Non-pigmented ciliary epithelial cell (primary cell): ENCODE measurements at places on chromosomes 7 and 10.
A peak's percentile ranks its signal among the peaks of the same experiment; 100 is the strongest.

DNA sequence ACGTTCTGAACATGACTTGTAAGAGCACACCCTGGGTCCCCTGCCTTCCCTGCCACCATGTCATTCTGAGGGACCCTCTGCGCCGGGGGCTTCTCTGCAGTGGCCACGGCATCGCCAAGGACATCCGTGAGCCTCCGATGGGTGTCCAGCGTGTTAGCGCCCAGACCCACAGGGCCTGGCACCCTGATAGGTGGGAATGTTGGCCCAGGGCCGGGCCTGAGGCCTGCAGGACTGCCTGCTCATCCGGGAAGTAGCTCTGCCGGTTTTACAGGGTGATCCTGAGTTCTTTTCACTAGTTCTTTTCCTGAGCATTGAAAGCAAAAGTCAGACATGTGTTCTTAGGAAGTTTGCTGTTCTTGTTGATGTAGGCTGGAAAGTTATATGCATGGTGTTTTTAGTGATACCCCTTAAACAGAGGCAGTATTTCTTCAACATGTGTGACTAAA lies 54.5 kb downstream of the WDR37 start:
- no peak for DNase-seq

DNA sequence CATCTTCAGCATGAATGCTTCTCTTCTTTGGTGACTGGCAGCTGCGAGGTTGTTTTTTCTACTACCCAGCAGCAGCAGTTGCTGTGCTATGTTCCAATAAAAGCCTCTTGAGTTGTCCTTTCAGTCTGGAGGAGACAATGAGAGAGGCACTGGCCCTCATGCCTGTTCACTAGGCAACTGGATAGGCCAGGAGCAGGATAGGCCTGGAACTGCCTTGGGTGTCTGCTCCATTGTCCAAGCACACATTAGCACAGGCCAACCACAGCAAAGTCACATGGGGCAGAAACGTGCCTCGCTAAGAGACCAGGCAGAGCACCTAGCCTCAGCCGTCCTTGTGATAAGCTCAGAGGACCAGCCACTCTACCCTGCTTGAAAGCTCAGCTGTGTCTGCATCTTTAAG lies 76.9 kb upstream of the PDCD4 start:
- DNase-seq = no peak

- no peak for DNase-seq
These were observed 410.8 kb upstream of the ETV1 start for GRCh38 chr7:14400271-14400670.

DNA sequence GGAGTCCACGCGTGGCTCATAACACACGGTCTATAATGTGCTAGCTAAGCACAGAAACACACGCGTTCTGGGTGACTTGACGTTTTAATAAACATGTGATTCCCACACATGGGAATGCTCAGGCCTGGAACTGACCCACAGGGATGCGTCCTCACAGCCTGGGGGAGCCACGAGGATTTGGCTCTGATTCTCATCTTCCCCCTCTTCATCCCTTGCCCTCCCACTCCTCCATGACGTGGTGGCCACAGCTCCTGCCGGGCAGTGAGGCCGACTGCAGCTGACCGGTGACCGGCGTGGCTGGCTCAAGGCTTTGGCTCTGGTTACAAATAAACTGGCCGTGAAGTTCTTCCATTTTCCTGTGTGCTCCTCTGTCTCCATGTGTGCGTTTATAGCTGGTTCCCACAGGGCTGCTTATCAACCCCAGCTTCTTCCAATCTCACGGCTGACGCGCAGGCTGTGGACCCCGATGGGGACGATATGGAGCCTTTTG lies 40.9 kb upstream of the KLF6 start:
- no peak for DNase-seq

DNA sequence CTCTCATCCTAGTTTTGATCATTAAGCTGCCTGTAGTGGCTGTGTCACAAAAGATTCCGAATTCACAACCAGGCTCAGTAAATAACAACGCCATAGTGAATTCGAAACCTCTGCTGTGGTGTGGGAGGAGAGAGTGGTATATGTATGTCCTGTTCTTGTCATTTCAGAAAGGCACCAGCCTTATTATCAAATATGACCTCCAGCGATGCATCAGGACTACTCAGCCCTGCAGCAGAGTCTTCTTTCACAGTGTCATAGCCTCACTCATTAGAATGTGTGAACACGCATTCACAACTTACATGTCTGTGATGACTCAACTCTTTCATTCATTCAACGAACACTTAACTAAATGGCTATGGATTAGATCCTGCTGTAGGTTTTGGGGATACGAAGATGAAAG lies 15.3 kb downstream of the AOC1 start:
- DNase-seq = no peak

DNA sequence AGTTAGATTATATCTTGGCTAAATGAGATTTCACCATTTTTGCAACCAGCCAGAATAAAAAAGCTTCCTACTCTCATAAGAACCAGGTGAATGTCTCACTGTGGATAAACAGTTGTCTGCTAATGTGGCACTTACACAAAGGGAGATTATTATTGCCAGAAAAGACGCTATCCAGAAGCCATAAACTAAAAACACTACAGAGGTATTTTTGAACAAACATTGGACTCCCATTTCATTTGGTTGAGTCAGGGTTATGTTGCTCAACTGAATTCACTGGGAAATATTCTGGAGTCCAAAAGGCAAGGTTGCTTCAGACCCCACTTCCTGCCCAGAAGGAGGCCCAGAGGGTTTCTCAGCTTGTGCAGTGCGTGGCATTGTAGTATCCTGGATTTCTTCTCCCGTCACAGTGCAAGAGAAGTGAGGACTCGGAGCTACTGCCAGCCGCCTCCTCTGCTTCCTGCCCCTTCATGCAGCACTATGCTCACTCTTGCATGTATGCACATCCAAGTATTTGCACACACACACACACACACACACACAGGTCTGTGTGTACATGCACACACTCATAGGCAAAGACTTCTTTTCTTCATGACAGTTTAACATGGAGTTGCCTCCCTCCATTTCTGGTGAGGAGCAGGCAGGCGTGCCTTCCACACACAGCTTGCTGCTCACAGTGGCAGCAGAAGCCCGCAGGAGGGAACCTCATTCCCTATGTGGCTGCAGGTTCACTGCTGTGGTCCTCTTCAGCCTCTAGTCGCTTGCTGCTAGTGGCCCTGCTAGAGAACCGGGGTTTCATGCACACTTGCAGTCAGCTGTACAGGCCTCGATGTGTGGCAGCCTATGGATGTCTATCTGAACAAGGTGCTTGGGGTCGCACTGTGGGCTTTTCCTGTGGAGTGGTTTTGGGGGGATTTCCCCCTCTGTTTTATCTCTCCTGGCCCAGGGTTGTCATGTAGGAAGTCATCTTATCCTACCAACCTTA lies 10.1 kb downstream of the DENND10 start:
- DNase-seq = no peak

DNA sequence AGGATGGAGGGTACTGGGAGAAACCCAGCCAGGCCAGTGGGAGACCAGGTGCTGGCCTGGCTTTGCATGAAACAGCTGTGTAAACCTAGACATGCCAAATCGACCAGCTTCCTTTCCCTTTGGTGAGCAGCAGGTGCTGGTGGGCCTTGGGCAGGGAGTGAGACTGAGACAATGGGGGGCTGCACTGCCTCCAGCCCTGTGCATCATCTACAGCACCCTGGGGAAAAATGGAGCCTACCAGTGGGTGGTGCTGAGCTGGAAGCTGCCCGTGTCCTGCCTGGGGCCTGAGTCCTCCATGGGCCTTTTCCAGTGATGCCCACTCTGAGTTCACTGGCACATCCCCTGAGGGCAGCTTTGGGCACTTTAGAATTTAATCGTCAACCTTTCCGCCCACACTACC lies 19.2 kb upstream of the DDC start:
- no peak for DNase-seq

DNA sequence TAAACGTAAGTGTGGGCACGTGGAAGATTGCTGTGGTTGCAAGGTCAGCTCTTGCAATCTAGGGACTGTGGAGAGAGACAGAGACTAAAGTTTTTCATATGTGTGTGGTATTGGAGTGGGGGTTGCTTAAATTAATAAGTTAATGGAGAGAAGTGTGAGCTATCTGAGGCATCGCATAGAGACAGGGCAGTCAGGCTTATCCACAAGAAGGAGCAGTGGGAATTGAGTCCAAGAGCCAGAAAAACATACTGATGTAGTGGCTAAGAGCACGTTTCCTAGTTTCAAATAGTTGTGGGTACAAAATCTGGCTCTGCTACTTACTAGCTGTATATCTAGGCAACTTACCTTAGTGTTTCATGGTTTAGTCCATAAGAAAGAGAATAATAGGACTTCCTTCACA lies 65.8 kb downstream of the SORCS3 start:
- DNase-seq = no peak

DNA sequence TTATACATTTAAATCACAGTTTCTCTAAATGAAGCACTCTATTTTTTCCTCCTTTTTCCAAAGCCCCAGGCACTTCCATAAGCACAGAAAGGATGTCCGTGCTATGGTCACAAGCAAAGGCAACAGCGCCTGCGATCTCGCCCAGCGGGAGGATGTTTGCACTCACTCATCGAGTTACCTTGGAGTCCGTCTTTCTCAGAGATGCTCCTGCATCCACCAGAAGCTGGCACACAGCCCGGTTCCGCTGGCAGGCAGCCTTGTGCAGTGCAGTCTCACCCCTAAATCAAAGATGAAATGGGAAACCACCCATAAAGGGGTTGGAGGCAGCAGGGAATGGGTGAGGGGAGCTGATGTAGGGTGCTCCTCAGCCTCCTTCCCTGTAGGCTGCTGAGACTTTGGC lies 51.9 kb upstream of the PTN start:
- DNase-seq = no peak

DNA sequence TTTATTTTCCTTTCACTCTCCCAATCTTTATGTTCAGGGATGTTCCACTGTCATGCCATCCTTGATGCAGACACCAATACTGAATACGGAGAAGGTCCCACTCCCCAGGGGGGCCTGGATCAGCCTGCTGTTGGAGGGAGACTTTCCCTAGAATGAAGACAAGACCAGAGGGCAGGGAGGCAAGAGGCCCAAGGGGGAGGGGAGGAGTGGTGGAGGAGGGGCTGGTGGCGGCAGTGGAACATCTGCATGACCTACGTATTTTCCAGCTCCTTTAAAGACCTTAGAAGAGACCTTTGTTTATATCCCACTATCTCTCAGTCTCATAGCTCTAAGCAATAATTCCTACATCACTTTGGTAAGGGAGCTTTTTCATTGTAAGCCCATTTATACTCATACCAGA lies 183.0 kb downstream of the HECW1 start:
- no peak for DNase-seq

- DNase-seq = no peak
These were observed 77.0 kb upstream of the GSDME start for GRCh38 chr7:24834128-24834798.

DNA sequence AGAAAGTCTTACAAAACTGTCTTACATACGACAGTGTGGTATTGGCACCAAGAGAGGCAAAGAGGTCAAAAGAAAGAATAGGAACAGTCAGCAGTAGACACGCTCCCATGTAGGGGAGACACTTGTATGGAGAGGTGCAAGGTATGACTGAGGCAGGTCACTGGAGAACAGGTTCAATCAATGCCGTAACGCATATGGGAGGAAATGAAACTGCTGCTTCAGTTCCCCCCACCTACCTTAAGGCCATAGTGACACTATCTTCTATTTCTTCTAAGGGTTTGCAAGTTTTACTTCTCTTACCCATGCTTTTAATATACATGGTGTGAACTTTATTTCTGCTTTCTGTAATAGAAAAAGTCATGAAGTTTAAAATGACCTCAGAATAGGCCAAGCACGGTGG lies 5.5 kb upstream of the PITRM1 start:
- DNase-seq = no peak

DNA sequence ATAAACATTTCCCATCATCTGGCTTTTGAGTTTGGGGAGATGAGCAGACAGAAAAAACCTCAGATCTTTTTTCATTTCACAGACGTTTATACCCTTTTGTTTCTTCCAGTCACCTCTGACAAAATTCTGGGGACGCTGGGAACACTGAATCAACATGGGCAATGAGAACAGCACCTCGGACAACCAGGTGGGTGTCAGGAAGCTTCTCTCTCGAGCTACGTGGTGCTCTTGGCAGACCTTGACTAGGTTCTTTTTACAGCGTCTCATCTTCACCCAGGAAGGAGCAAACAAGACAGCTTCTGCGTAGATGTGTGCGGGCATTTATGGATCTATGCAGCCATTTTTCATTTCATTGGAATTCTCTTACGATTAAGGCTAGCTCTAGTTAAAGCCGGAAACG lies 32.9 kb downstream of the TACC2 start:
- DNase-seq = no peak

GRCh38 chr10:114714281-114714741 lies 56.2 kb upstream of the ABLIM1 start:
- DNase-seq = peak; percentile 83

- DNase-seq = no peak
These were observed 173.8 kb downstream of the ITGA8 start for GRCh38 chr10:15545884-15546283.

DNA sequence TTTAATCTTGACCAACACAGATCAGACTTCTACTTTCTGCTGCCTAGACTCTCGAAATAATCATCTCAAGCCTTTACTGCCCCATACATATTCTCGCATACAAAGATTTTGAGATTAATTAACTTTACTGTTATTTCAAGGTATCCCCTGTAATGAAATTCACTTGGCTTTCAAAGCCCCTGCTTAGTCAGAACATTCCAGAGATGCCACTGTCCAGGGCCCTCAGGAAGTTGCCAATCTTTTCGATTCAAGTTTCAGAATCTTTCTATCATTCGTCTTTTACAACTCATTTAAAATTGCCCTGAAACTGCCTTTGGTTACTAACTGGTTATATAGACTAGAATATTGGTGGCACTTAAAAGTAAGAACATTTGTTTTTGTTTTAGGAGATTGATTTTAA lies 320.2 kb downstream of the CDK14 start:
- no peak for DNase-seq

DNA sequence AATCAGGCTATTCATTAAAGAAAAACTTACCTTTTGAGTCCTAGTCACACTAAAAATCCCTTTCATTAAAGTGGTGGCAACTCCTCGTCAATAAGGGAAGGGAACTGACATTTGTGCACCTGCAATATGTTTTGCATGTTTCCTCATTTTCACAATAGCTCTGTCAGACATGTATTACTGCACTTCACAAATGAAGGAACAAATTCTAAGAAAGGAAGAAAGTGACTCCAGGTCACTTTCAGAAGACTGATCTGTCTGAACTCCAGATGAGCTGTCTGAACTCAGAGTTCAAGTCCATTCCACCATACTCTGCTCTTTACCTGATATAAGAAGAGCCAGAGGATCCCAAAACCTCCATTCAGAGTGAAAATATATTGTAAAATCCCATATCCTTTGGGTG lies 50.3 kb upstream of the GSAP start:
- DNase-seq = no peak

GRCh38 chr10:112394475-112394875 lies 20.6 kb downstream of the ACSL5 start:
- DNase-seq = no peak

DNA sequence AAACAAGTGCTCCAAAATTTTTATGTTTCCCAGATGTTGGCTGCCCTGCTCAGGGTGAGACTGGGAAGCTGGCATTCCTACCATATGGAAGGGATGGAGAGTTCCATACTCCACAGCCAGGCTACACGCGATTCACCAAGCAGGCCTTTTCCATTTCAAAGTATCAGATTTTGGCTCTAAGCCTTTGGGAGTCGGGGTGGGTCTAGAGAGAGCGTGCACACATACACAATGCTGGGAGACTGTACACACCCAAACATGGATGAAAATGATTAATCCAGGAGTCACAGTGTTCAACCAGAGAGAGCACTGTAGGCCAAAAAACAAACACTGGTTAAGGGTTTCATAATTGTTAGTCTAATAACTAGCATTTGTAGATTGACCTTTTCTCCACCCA lies 295.0 kb downstream of the BICC1 start:
- no peak for DNase-seq

- no peak for DNase-seq
These were observed 965.5 kb downstream of the GRID1 start for GRCh38 chr10:85400981-85401695.

- no peak for DNase-seq
These were observed 214.9 kb upstream of the ZMIZ1 start for GRCh38 chr10:78853864-78854263.
